ENCODE measurements at places on chromosomes 13 and 19.

- no peak for DNase-seq
Observed at GRCh38 chr19:34094960-34095359, 77.3 kb upstream of the LSM14A start.

DNA sequence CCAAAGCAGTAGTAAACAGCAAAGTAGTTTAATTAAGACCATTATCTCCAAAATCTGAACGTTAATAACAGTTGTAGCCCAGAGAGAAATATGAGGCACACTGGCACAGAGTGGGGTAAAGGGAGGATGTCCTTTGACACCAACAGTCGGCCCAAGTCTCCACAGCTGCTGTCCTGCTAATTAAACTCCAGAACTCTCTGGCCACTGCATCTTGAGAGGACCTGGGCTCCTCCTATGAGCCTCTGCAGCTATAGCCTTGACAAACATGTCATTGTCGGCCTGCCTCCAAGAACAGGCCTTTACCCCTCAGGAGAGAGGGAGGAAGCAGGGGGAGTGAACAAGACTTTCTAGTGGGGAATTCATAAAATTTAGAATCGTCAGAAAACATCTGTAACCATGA is 1170.4 kb downstream of the UQCRFS1 start:
- DNase-seq = no peak

DNA sequence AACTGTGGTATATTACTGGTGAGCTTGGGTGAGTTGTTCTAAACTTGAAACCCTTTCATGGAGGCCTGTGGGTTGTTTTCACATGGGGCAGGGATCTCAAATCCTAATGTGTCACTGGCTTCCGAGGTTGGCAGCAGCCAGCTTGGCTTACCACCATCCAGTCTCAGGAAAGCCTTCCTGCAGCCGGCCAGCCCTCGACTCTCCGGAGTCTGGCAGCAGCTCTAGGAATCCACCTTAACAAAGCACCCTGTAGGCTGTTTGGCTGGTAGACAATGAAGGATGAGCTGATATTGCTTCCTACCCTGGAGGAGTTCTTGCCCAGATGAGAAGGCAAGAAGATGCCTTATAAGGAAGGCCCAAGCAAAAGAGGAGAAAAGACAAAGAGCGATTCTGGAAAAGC is 188.3 kb downstream of the KLF12 start:
- no peak for DNase-seq

GRCh38 chr13:64347664-64348063 is 2882.5 kb downstream of the PCDH9 start:
- no peak for DNase-seq

GRCh38 chr13:43698758-43699157 is 88.0 kb downstream of the ENOX1 start:
- no peak for DNase-seq

DNA sequence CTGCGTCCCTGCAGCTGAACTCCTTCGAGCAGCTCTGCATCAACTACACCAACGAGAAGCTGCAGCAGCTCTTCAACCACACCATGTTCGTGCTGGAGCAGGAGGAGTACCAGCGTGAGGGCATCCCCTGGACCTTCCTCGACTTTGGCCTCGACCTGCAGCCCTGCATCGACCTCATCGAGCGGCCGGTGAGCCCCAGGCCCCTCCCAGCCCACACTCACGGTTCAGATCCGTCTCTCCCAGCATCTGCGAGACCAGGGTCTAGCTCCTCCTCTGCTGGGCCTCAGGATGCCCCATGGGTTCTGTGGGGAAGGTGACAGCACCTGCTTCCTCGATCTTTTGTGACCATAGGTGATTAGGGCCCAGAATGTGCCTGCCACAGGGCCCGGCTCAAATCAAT is 46.2 kb downstream of the MYH14 start:
- DNase-seq = no peak

- no peak for DNase-seq
Observed at GRCh38 chr13:94030415-94031119, 448.9 kb downstream of the DCT start.

DNA sequence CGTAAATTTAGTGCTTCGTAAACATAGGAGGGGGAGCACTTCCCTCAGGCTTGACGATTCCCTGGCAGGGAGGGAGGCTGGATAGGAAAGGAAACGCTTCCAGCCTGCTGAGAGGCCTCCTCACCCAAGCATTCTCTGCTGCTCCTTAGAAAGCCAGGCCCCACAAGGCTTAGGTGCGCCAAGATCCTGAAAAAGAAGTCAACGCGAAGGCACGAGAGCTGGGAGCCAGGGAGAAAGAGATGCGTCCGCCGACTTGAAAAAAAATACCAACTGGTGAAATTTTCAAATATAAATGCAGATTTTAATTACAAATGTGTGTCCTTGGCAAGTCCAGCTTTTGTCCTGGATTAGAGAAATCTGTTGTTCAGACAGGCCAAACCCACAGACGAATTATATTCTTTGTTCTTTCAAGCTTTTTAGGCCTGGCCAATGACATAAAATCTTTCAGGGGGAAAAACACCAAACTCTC is 64.0 kb downstream of the ALOX5AP start:
- DNase-seq = no peak

GRCh38 chr13:31037874-31038500 is 105.5 kb downstream of the TEX26 start:
- no peak for DNase-seq

- DNase-seq = no peak
Observed at GRCh38 chr19:8849232-8849631, 17.1 kb downstream of the MBD3L1 start.

- no peak for DNase-seq
Observed at GRCh38 chr13:45615501-45616101, at the start of gene ERICH6B. ERICH6B (minus strand) TSS chr13:45615739; CDS start chr13:45597005, 18,734 bp downstream.

- no peak for DNase-seq
Observed at GRCh38 chr19:21308773-21309172, 20.4 kb downstream of the ZNF708 start.

DNA sequence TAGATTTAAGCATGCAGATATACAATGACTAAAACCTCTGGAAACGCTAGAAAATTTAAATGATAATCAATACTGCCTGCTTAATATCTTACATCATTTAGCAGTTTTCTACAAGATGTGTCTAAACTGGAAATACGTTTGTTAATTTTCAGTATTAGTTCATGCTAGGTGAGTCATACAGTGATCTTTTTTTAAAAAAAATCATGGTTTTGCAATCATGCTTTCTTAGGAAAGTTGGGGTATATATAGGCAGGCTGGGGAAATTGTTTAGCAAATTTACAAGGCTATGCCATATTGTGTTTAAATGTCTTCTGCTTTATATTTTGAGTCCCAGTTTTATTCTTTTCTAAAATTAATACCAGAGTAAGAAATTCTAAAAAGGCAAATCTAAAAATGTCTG is 245.4 kb upstream of the SPRY2 start:
- no peak for DNase-seq

GRCh38 chr19:29326351-29326750 is 113.4 kb upstream of the UQCRFS1 start:
- DNase-seq = no peak

- no peak for DNase-seq
Observed at GRCh38 chr13:32881777-32882145, 134.5 kb upstream of the KL start.

DNA sequence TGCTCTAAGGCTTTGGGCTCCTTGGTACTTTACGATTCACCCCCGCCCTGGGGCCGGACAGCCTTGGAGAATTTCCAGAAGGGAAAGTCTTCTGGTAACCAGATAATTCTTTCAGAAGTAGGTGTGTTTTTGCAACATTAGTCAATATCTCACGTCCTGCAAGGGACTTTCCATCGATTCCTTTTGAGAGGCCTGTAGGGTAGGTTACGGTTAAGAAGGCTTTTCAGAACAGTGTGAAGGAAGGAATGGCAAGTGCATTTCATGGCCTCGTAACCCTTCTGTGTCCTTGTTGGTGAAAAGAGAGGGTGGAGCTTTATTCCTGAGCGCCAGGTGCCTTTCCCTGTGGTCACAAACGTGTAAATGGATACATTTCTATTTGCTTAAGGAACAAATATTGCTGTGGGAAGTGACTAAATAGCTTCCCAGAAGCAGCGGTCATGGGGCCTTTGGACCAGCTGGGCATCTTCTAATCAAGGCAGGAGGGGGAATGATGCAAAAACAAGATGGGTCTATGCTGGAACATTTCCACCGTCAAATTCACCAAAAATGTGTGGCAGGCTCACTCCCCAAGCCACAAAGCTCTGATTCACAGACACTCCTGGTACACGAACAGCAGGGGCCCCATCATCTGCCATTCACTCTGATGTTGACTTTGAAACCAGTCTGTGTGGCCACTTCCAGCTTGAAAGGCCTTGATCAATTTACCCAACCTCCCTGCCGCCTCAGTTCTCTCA is 99.2 kb downstream of the ANKRD10 start:
- DNase-seq = no peak

GRCh38 chr13:102176846-102177245 is 225.0 kb downstream of the FGF14 start:
- DNase-seq = no peak

DNA sequence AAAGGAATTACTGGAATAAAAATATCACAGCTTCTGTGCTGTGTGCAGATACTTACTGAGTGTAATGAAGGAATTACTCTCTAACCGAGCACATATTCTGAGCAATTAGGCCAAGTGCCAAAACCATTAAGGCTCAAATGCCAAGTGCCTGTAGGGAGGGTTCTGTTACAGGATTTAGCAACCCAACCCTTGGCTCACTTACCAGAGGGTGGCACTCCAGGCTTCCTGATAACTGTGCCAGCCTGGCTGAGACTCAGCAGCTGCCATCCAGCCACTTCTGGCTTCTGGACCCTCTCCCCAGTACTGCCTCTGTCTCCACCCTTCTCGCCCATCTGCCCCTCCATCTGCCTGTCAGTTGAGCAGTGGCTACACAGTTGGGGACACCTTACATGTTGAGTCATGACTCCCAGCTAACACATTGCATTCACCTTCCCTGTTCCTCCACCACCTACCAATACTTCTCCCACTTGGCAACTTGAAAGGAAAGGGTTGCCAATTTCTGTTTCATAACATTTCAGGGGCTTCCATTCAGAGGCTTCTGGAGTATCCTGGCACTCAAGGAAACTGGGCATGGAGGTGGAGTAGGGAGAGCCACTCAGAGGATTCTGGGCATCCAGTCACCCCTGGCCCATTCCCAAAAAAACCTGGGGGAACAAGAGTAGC is 110.5 kb downstream of the COG6 start:
- no peak for DNase-seq

- no peak for DNase-seq
Observed at GRCh38 chr13:66778461-66778860, 451.7 kb downstream of the PCDH9 start.

DNA sequence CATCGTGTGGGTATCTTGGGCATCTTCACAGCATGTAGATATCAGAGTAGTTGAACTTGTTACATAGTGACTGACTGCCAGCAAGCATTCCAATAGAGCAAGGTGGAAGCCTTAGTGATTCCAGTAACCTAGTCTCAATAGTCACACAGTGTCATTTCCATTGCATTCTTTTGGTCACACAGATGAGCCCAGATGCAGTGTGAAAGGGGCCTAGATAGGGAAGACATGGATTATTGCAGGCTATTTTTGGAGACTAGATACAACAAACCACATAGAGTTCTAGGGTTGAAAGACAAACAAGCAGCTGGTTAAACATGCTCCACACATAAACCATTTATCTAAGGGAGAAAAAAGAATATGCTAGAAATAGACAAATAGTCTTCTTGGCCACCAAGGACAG is 553.5 kb downstream of the DCT start:
- no peak for DNase-seq

DNA sequence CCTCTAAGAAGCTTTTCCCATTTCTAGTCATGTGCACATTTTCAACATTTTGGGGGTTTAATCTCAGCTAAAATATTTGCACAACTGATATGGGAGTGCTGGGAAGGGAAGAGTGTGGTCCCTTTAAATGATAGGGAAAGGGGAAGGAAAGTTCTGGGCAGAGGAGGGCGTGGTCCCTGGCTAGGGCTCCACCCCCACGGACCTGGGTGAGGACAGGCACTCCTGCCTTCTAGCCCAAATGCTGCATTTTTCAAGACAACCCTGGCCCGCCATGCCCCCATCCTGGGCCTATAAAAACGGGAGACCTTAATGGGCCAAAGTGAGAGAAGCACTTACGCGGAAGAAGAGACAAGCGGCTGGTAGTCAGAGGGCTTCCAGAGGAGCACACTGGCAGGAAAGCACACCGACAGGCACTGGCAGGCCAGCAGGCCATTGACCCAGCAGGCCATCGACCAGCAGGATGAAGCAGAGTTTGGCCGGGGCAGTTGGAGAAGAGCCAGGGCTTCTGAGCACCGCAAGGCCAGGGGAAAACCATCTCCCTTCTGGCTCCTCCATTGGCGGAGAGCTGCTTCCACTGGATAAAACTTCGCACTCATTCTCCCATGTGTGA is 266.7 kb downstream of the SPRY2 start:
- no peak for DNase-seq

DNA sequence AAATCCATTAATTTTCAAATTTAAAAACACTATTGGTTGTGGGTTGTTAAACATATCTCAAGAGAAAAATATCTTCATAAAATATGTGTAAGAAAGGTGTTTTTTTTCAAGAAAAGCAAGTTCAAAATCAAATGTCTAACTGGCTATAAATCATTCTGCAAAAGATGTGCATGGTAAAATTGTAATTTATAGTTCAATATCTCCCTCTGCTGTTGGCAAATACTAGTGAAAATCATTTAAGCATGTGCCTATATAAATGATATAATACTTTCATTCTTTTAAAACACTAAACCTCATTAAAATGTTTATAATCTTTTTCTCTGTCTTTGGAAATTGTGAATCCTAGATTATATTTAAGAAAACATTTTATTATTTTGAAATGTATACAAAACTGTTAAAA is 17.2 kb upstream of the SLITRK6 start:
- DNase-seq = no peak

- DNase-seq = no peak
Observed at GRCh38 chr19:3535563-3535965, 3.4 kb upstream of the TEKTIP1 start.

GRCh38 chr19:46785054-46785979 is 3.1 kb downstream of the SLC1A5 start:
- no peak for DNase-seq

DNA sequence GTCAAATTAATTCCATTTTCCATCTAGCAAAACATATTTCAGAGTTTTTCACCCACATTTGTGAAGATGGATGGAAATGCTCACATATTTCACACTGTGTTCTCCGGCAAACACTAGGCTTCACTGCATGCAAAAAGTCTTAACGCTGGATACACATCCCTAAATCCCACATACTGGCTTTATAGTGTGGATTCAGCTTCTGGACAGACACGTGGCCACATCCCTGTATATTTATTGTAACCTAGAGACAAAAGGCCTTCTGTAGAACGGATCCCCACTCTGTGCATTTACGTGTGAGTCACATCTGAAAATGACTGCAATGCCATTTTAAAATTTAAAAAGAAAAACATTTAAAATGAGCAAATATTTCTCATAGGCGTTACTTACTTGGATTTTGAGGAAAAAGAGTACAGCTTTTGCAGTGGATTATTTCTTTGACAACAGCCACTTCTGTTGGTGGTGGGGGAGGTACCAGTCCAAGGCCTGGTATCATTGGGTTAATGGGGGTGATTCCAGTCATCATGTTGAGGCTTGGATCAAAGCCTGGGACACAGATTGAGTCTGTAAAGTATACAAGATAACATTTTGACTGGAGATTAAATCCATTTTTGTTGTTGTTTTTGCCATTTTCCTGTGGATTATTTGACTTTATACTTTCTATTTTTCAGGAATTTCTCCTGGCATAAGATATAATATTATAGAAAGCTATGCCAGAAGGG is 337.7 kb downstream of the DNAJC15 start:
- no peak for DNase-seq
